ENCODE measurements at places on chromosomes 5 and 9.

DNA sequence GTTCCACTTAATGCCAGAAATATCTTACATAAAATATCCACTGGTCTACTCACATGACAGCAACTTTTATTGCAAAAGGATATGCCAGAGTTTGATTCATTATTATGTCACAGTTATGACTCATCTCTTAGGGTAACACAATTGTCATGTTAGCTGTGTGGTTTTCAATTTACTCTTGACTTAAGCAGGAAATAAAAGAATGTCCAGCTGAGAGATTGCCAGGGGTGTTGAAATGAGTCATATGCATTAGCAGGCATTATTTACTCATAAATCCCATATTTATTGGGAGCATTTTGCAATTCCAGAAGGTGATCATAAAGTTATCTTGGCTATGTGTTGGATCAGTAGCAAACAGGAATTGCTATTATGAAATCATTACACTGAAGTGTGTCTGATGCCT lies 1164.6 kb upstream of the CDH18 start:
- DNase-seq, result no peak

DNA sequence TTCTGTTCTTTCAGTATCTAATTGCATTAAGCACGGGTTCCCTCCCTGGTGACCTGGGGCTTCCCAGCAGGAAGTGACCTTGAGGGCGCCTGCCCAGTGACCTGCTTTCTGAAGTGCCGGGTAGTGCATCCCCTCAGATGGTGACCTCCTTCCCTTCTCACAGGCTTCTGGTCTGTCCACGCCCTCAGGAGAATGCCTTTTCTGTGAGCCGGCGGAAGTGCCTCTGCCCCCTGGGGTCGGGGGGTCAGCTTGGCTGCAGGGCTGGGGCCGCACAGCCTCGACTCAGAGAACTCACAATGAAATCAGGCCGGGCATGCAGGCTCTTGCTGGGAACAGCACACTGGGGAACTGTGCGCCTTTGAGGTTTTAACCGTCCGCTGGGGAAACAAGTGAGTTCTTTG lies 124.5 kb upstream of the PHYKPL start:
- no peak for DNase-seq

GRCh38 chr5:54095969-54096368 lies 214.4 kb downstream of the ARL15 start:
- no peak for DNase-seq

- no peak for DNase-seq
Measured at GRCh38 chr9:33065157-33066076, 11.1 kb downstream of the SMU1 start.

DNA sequence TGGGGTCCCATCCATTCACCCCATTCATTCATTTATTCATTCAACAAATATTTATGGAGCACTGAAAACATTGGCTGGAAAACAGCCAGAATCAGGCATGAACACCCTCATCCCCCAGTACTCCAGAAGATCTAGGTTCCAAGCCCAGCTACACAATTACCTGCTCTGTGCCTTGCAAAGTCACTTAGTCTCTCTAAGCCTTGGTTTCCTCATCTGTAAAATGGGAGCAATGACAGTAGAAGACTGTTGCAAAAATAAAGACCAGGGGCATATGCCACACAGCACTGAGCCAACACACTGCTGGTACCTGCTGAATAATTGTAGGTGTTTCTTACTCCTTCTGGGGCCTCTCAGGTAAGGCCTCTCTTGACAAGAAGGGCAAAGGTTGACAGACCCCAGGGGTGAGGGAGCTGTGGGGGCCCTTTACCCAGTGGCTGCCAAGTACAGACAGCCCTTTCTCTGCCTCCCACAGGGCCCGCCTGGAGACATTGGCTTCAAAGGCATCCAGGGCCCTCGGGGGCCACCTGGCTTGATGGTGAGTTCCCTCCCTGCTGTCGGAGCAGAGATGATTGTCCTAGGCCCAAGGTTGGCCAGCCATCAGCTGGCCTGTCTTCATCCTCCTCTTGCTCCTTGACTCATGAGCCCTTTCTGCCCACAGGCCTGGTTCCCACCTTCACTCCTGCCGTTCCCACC lies 22.6 kb upstream of the ORM1 start:
- no peak for DNase-seq

GRCh38 chr9:97697837-97698236 lies 697 bp upstream of the XPA start:
- no peak for DNase-seq

DNA sequence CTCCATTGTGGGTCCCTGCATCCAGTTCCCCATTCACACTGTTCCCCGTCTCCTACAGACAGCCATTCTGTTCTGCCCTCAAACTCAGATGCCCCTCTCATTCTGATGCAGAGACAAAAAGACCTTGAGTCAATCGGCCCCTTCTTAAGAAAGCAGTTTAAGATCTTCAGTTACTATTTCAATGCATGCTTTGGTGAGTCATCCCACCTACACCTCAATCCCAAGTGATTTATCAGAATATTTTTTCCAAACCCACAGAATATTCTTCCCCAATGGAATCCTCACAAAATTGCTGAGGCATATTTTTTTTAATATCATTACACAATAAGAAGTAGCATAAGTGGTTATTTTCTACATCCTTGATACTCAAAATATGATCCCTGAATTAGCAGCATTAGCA lies 92.4 kb upstream of the SLC1A1 start:
- DNase-seq, result no peak

GRCh38 chr9:120109242-120109641 lies 470.7 kb downstream of the CDK5RAP2 start:
- DNase-seq, result no peak

DNA sequence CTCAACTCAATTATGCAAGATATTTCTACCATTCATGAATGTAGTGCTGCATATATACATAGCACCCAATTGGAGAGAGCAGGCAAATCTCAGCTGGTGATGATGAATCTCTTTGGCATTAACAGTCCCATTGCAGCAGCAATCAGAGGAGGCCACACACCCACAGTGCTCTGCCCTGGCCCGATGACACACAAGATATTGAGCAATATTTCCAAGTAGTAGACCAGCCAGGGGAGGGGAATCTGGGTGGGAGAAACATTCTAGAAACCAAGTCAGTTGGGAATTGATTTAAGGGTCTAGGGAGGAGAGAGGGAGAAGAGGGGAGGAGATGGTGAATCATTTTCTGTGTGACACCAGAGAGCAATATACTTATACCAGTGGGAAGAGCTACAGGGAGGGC lies 14.9 kb upstream of the C5orf63 start:
- no peak for DNase-seq

DNA sequence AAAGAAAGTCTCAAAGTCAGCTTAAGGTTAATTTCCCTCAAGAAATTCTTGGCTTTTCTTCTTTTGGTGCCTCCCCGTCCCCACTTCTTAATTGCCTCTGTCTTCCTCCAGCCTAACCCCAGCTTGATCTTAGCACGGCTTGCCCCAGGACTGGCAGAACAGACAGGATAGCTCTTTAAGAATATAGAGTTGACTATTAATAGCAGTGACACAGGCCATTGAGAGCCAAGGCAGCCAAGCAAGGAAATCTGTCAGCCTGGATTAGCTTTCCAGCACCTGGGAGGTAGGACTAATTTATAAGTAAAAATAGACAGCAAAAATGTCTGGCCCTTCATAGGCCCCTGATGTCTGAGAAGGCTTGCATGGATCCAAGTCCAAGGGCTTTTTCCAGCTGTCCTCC lies 384.6 kb upstream of the SLC30A5 start:
- DNase-seq, result no peak

GRCh38 chr5:34957857-34958690 lies 28.7 kb downstream of the DNAJC21 start:
- no peak for DNase-seq

- DNase-seq, result no peak
Measured at GRCh38 chr9:119360237-119360636, 9.0 kb downstream of the BRINP1 start.

DNA sequence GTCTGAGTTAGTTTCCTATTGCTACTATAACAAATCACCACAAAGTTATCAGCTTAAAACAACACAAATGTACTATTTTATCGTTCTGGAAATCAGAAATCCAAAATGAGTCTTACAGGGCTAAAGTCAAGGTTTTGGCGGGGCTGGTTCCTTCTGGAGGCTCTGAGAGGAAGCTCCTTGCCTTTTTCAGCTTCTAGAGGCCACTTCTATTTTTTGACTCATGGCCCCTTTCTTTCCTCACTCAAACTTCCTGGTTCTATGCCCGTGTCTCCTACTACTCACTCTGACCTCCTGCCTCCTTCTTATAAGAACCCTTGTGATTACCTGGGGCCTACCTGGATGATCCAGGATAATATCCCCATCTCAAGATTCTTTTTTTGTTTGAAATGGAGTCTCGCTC lies 48.2 kb downstream of the GABBR2 start:
- no peak for DNase-seq

GRCh38 chr9:21804331-21804730 lies 1.9 kb downstream of the MTAP start:
- no peak for DNase-seq

DNA sequence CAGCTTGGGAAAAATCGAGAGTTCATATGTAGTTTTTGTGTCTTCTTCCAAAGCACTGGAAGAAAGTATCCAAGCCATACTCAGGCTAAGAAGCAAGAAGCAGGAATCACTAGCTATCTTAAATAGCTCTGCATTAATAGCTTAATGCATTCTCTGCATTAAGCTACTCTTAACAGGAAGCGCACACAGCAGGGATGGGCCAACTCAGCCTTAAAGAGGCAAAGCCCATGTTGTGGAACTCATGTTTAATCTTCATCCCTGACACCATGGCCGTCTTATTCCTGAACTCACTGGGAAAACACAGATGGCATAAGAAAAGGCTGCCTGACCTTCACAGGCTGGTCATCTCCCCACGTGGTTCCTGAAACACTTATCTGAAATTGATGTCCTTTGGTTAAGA lies 18.7 kb upstream of the ICE1 start:
- no peak for DNase-seq

DNA sequence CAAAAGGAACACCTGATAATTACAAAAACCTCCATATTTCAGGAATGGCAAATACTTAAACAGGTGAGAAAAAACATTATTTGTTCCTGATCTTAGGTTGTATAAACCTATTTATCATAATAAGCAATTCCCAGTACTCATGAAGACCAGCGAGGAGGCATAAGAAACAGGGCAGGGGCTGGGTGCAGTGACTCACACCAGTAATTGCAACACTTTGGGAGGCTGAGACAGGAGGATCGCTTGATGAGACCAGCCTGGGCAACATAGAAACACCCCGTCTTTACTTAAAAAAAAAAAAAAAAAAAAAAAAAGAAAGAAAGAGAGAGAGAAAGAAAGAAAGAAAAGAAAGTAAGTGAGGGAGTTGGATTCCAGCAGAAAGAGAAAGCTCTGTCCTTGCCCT lies 21.6 kb downstream of the CCNJL start:
- no peak for DNase-seq

- DNase-seq, result no peak
Measured at GRCh38 chr9:72533322-72533721, 11.9 kb downstream of the TMC1 start.

DNA sequence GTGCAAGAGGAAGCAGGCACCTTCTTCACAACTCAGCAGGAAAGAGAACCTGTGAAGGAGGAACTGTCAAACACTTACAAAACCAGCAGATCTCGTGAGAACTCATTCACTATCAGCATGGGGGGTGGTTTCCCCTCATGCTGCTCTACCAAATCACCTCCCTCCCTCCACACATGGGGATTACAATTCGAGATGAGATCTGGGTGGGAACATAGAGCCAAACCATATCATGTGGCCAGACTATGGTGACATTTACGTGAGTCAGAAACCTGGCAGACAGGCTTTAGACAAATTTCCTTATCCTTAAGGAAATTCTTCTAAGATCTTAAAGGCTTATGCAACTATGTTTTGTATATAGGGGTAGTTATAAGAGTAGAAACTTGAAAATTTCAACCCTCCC lies 8.7 kb upstream of the AOPEP start:
- DNase-seq, result no peak
